Stimulated activated CD8-positive, alpha-beta memory T cell treated with anti-CD3 and anti-CD28 coated beads, Interleukin-4, amount 100 ng/mL, for 24 hours (primary cell): ENCODE measurements at places on chromosomes 7 and 10.

DNA sequence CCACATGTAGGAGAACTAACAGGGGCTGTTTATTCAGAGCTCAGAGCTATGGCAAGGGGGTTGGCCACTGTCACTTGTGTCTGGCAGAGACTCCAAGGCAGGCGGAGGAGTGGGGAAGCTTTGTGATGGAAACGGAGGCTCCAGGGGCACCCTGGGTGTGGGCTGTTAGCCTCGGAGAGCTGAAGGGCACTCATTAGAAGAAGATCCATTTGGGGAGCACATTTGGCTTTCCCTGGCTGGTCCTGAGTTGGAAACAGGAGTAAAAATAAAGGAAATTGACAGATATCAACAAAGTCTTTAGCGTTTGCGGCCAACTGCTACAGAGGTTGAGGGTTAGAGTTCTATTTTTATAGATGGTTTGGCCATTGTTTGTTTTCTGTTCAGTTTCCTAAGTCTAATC lies 288.3 kb upstream of the MKI67 start:
- DNase-seq = no peak

GRCh38 chr7:47260270-47260669 lies 321.6 kb downstream of the TNS3 start:
- no peak for DNase-seq

GRCh38 chr7:66170309-66171231 lies 34.6 kb upstream of the TPST1 start:
- DNase-seq = no peak

DNA sequence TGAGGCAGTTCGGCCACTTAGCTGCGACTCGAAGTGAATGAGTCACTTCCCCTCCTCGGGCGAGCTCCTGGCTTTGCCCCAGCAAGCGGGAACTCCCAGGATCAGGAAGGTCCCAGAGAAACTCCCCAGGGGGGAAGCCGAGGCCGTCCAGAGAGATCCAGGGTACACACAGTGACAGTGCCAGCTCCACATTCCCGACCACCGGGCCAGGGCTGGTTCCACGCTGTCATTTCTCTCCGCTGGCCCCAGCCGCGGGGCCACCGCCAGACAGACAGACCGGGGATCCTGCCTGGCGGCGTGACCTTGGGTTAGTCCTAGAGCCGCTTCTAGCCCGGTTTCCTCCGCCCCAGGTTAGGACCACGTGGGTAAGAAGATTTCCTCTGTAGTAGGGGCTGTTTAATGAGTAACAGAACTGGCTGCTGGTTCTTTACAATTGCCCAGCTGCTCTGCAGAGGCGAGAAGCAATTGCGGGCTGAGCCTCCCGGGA lies 463 bp upstream of the UPP1 start:
- DNase-seq = no peak

GRCh38 chr10:20893297-20893696 lies 3.8 kb downstream of the NEBL start:
- no peak for DNase-seq

- DNase-seq = no peak
Observed at GRCh38 chr7:72053292-72053691, 358.8 kb downstream of the CALN1 start.

DNA sequence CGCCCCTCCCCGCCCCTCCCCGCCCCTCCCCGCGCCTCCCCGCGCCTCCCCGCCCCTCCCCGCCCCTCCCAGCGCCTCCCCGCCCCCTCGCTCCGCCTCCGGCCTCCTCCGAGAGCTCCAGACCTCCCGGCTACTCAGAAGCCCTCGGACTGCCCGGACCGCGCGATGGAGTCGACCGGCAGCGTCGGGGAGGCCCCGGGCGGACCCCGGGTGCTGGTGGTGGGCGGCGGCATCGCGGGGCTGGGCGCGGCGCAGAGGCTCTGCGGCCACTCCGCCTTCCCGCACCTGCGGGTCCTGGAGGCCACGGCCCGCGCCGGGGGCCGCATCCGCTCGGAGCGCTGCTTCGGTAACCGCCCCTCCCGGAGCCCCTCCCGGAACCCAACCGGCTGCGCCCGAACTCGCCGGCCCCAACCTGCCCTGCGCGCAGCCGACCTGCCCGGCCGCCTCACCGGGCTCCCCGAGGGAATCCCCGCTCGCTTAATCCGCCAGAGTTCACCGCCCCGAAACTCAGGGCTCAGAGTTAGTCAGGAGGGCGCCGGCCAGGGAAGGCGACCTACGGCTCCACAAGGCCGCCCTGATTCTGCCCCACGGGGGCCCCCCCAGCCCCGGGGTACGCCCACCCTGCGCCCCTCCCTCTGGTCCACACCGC lies at the start of gene PAOX:
TSS of gene PAOX (plus strand) at position 111 of the 649 bp plus-strand sequence. CDS start at position 166, 55 bp downstream.
- DNase-seq = peak; percentile 47

DNA sequence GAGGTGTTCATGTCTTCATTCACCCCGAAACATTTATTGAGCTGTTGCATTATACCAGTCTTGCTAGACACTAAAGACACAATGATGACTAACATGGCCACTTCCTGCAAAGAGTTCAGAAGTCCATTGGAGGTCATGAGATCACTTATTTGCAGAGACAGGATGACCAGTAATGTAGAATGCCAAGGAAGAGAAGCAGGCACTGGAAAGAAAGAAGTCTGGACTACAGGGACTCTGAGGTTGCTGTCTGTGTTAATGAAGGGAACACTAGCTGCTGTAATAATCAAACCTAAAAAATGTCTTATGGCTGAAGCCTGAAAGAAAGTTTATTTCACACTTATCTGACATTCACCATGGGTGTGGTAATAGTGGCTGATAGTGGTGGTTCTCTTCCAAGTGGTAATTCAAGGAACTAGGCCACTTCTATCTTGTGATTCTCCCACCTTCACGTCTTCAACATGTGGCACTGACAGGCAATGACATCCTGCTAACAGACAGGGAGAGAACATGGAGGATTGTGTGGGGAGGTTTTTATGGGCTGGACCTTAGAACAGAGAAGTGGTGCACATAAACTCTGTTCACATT lies 89.2 kb upstream of the MKLN1 start:
- DNase-seq = no peak

- no peak for DNase-seq
Observed at GRCh38 chr10:71844084-71844483, 7.0 kb downstream of the PSAP start.

DNA sequence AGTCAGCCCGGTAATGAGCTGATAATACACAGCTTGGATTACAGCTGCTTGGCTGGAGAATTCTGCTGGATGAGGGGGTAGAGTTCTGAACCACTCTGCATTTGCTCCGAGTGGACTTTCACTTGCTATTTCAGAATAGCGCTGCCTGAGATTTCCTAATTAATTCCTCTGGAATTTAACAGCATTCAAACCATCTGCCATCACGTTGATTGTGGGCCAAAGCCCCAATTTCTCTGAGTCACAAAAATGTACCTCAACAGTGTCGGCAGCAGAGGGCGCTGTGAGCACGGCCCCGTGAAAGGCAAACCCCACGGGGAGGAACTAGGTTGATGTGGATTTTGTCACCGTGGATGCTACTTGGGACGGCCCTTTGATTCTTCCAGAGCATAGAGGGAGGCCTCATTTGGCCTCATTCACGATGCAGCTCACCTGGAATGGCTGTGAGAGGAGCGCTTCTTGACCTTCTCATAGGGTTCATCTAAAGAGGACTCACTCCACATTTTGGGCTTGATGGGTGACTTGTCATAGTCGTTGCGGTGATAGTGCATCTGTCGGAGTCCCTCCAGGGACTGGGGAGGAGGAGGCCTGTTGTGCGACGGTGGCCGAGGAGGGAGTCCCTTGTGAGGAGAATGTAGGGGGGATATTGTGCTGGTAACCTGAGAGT lies 73.3 kb downstream of the PRPF18 start:
- peak; percentile 42 for DNase-seq

GRCh38 chr10:127612-128432 lies 7.4 kb upstream of the ZMYND11 start:
- no peak for DNase-seq

GRCh38 chr10:74077416-74077815 lies 73.2 kb downstream of the AP3M1 start:
- DNase-seq = no peak

- no peak for DNase-seq
Observed at GRCh38 chr10:119353421-119353820, 146.1 kb downstream of the GRK5 start.

DNA sequence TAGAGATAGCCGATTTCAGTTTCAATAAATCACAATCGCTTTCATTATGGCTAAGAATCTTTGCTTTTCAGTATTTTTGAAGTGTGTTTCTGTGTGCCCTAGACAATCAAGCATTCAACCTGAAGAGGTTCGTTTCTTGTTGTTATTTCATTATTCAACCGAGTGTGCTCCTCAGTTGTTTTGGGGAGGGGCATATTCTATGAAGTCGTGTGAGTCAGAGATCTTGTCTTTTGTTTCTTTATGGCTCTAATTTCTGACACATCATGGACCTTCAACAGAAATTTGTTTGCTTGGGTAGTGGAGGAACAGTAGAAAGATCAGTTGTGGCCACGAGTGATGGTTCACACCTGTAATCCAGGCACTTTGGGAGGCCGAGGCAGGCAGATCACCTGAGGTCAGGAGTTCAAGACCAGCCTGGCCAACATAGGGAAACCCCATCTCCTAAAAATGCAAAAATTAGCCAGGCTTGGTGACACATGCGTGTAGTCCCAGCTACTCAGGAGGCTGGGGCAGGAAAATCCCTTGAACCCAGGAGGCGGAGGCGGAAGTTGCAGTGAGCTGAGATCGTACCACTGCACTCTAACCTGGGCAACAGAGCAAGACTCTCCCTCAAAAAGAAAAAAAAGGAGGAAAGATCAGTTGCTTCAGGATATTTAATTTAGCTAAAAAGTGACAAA lies 38.3 kb downstream of the C1QL3 start:
- DNase-seq = no peak

GRCh38 chr7:117683430-117684175 lies 189.6 kb downstream of the CTTNBP2 start:
- no peak for DNase-seq

GRCh38 chr10:62769574-62770242 lies 34.8 kb upstream of the ADO start:
- DNase-seq = no peak

DNA sequence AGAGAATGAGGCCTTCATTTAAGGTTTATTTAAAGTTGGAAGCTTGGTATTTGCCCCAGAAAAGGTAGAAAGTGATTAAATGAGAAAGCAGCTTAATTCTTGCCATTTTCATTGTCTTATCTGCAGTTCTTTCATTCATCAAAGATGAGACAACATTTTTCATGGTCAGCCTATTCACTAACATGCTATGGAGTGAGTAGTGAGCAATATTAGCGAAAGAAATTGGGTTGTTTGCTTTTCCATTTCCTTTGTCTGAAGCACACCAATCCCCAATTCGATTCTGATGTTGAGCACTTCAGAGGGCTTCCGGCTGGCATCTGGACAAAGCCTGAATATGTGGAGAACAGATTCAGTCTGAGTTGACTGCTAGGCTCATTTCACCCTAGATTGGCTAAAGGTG lies 317.2 kb downstream of the BBS9 start:
- DNase-seq = no peak

DNA sequence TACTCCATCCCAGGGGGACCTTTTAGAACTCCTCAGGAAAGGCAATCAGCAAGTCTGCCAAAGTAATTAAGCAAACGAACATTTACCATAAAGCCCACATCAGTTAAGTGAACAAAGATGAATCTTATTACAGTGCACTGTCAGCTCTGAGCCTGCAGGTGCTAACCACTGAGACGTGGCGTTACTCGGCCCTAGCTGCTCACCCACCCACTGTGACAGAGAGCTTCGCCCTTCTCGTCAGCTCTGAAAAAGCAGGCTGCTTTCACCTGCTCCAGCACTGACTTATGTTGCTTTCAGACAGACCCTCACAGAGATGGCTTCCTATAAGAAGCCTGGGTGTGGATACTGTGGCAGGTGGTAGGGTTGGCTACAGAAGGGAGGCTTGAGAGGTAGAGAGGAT lies 57.7 kb upstream of the KCNIP2 start:
- DNase-seq = no peak

DNA sequence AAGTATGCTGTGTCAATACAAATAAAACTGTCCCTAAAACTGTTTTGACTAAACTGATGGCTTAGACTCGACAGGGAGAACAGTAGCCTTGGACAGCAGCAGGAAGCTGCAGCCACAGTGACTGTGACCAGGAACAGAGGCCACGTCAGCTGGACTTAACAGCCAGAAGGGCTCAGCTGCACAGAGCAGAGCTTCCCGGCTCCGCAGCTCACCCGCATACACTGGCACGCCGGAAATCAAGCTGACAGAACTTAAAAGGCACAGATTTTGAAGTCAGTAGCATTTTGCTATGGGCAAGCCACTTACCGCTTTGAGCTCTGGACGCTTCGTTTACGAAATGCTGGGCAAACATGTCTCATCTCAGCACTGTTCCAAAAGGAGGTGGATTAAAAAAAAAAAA lies 769.7 kb upstream of the AUTS2 start:
- DNase-seq = no peak

DNA sequence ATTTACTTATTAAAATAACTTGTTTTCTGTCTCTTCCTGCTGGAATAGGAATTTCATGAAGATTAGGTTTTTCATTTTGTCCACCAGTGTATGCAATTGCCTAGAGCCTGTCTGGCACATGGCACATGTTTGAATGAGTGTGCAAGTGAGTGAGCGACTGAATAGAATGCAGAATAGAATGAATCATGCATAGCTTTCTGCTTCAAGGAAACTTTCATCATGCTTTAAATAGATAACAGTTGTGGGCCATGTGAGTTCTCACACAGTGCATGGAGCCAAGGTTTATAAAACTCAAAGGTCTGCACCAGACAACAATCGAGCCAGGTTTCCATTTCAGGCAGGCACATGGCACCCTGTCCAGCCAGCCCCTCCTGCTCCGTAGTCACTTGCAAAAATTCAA lies 74.2 kb upstream of the HECW1 start:
- no peak for DNase-seq

- DNase-seq = no peak
Observed at GRCh38 chr7:47183862-47184590, 397.9 kb downstream of the TNS3 start.

DNA sequence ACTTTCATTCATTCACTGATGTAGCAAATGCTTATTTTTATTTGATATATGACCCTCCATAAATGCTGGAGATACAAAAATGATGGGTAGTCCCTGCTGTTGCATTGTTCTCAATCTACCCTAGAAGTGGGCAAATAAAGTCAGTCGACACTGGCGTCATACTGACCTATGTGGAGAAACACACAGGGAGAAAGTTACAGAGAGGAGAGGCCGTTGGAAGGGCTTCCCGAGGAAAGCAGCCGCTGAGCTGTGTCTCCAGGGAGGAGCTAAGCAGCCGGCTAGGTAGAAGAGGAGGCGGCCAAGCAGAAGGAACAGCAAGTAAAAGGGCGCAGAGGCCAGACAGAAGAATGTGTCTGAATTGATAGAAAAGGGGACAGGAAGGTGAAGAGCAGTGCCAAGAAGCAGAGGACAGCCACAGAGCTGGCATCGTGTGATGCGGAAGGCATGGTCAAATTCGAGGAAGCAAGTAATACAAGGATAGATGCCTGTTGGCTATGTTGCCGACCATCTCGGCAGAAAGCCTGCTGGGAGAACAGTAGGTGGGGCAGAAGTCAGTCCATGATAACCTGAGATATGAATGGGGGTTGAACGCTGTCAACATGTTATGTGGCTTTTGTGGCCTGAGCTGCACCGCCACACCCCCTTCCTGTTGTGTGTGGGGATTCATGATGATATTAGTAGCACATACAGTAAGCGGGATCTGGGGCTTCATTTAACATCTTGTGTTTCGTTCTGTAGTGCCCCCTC lies 25.9 kb downstream of the ST8SIA6 start:
- DNase-seq = peak; percentile 39
